Tracheal epithelial cell (primary cell): ENCODE measurements at places on chromosomes 7 and 10. TPM values are rescaled to one million over a fixed set of nuclear protein-coding genes. Genes with fewer than 3 reads are reported as not detected.

TMEM196 gene
- under 0.01 TPM in 1 of 2 replicates, not detected in the other for total RNA-seq

FLNC gene
- 0.64 and 8.0 TPM in 2 replicates for total RNA-seq

ACSM6 gene
- total RNA-seq: not detected in 2 replicates

CLCN1 gene
- under 0.01 TPM in 1 of 2 replicates, not detected in the other for total RNA-seq

TBL2 gene
- 65.2 and 100 TPM in 2 replicates for total RNA-seq

C10orf67 gene
- total RNA-seq: not detected in 2 replicates

ERV3-1 gene
- 7.0 and 9.0 TPM in 2 replicates for total RNA-seq

ELMO1 gene
- 1.4 TPM in 1 of 2 replicates, not detected in the other for total RNA-seq

SPDYE1 gene
- not detected in 2 replicates for total RNA-seq
